Stimulated activated CD4-positive, alpha-beta T cell treated with anti-CD3 and anti-CD28 coated beads, TNF-alpha, amount 100 ng/mL, for 1 hour (primary cell): ENCODE measurements at places on chromosomes 5 and 9.

GRCh38 chr9:365436-365835 is 150.8 kb downstream of the DOCK8 start:
- no peak for DNase-seq

GRCh38 chr5:143101121-143101520 is 302.4 kb downstream of the NR3C1 start:
- DNase-seq: no peak

GRCh38 chr5:5854087-5854486 is 431.6 kb downstream of the ICE1 start:
- no peak for DNase-seq

DNA sequence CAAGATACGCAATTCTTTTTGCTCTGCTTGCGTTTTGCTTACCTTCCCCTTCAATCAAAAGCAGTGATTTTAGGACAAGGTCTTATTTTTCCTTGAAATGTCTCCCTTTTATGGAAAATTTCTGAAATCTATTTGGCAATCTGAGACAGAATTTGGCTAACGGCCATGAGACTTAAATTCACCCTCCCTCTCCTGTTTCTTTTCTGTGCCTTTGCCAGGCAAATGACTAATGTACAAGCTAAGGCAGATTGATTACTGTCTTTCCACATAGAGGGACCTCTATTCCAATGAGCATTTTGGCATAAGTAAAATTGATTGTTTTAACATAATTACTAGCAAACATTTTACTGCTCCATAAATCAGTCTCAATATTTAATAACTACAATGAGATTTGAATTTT is 31.7 kb downstream of the FAM81B start:
- no peak for DNase-seq

DNA sequence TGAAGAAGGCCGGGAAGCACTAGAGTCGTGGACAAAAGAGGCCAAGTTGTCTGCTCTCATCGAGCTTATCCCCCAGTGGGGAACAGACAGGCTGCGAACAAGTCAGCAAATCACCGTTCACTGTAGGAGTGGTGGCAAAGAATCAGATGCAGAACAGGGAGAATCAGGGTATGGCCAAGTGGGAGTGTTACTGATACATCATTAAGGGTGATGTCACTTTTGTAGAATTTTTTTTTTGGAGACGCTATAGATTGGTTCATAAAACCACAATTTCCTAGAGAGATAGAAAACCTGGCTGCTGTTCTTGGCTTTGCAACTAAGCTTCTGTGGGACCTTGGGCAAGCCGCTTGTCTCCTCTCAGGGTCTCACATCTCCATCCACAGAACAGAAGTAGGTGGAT is 21.3 kb downstream of the SPRY4 start:
- no peak for DNase-seq

DNA sequence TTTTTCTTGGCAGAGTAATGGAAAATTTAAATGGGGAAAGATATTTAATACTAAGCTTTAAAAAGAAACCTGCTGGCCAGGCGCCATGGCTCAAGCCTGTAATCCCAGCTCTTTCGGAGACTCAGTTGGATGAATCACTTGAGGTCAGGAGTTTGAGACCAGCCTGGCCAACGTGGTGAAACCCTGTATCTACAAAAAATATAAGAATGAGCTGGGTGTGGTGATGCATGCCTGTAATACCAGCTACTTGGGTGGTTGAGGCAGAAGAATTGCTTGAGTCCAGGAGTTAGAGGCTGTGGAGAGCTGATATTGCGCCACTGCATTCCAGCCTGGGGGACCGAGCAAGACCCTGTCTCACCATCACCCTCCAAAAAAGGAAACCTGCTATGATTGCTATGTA is 32.8 kb downstream of the TUT7 start:
- no peak for DNase-seq

DNA sequence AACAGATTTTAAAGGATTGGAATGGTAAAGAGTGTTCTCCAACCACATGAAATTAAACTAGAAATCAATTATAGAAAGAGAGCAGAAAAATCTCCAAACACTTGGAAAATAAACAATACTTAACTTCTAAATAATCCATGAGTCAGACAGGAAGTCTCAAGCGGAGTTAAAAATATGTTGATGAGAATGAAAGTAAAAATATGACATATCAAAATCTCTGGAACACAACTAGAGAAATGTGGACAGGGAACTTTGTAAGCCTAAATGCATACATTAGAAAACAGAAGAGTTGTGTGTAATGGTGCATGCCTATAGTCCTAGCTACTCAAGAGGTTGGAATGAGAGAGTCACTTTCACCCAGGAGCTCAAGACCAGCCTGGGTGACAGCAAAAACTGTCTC is 47.9 kb upstream of the ZNF618 start:
- no peak for DNase-seq

GRCh38 chr9:20353931-20354652 is 268.2 kb downstream of the MLLT3 start:
- no peak for DNase-seq

DNA sequence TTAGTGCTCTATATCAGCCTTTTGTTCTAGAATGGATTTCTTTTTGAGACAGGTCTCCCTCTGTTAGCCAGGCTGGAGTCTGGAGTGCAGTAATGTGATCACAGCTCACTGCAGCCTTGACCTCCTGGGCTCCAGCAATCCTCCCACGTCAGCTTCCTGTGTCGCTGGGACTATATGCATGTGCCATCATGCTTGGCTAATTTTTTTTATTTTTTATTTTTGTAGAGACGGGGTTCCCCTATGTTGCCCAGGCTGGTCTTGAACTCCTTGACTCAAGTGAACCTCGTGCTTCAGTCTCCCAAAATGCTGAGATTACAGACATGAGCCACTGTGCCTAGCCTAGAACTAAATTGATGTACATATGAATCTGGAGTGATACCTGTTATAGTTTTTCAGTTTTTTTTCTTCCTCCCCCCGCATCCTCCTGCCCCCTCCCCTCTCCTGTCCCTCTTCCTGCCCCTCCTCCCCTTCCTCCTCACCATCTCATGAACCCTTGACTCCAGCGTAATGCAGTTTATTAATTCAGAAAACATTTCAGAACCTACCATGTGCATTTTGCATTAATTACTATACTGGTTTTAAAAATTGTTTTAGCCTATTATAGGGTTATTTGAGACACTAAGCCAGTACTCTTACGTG is 37.4 kb upstream of the TNFAIP8 start:
- no peak for DNase-seq

DNA sequence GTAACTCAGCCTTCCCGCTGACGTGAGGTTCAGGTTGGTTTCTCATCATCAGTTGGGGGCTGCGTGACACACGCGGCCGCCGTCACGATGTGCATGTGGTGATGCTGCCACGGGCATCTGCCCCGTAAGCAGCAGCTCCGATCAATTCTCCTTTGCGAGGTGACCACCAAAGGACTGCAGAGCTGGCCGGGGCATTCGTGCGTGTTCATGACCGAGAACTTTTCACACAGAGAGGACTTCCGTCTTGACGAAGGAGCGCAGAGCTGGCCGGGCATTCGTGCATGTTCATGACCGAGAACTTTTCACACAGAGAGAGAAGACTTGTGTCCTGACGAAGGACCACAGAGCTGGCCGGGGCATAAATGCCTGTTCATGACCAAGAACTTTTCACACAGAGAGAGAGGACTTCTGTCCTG is 3.8 kb upstream of the LCN1 start:
- DNase-seq: no peak

DNA sequence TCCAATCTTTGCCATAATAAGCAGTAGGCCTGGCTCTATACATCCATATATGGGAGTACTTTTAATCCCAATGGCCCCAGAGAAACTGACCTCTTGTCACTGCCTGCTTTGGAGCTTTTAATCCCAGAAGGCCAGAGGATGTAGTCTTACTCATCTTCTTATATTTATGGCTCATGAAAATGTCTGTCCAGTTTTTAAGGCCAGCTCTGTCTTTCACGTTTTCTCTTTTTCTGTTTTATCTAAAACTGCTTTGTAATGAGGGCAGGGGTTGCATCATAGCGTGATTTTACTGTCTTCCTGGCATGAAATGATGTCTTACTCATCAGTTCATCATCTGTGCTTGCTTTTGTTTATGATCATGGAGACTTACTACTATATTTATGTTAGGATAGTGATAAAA is 1094.9 kb downstream of the MAT2B start:
- DNase-seq: no peak

- DNase-seq: no peak
Measured at GRCh38 chr9:121268598-121268850, 562 bp downstream of the GSN start.

DNA sequence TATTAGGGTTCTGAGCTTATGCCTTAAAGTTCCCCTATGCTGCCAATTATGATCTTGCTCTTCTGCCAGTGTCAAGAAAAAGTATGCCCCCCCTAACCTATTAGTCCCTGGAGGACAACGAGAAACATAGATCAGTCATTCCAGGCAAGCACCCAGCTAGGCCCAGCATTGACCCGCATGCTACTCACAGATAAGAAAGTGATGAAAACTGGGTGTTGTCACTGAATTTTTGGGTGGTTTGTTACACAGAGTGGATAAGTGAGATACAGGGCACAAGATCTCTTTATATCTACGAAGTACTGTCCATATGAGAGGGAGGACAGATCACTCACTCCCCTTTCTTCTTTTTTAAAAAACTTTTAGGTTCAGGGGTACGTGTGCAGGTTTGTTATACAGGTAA is 6.4 kb upstream of the TEX48 start:
- DNase-seq: no peak

GRCh38 chr5:65749221-65749844 is 27.3 kb downstream of the NLN start:
- DNase-seq: no peak

DNA sequence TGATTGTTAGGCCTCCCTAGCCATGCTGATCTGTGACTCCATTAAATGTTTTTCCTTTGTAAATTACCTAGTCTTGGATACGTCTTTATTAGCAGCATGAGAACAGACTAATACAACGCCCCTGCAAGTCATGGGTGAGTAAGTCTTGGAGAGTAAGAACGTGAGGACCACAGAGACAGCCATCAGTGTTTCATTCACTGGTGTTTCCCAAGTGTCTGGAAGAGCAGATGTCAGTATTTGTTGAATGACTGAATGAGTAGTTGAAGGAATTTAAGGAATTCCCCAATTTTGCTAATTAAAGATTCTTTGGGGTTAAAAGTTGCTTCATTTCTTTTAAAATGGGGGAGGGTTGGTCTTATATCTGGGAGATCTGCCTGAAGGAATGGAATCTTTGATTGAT is 178.8 kb downstream of the TRIO start:
- DNase-seq: no peak

GRCh38 chr9:112955550-112955949 is 56.4 kb downstream of the ZNF883 start:
- no peak for DNase-seq

- DNase-seq: no peak
Measured at GRCh38 chr5:88776692-88777091, 106.3 kb downstream of the MEF2C start.

DNA sequence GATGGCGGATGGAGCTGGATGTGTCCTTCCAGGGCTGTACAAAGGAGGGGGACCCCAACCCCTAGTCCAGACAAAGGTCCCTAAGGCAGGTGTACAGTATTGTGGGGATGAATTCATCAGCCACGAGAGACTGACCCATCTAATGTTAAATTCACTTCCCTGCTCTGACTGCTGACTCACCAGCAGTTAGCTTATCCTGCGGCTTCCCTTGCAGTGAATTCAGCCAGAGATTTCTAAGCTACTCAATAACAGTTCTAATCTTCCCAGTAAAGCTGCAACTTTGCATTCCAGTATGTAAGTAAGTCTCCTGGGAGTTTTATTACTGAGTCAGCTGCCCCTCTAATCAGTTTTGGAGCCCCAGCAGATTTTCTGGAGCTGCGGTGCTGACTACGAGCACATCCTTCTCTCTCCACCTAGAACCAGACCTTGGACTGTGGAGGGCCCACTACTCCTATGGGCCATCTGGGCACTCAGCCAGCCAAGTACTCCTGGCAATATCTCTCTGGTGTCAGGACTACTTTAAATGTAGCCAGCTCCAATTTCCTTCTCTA is 16.1 kb downstream of the B4GALT1 start:
- DNase-seq: no peak

GRCh38 chr5:179485845-179486575 is 64.3 kb upstream of the RUFY1 start:
- no peak for DNase-seq

DNA sequence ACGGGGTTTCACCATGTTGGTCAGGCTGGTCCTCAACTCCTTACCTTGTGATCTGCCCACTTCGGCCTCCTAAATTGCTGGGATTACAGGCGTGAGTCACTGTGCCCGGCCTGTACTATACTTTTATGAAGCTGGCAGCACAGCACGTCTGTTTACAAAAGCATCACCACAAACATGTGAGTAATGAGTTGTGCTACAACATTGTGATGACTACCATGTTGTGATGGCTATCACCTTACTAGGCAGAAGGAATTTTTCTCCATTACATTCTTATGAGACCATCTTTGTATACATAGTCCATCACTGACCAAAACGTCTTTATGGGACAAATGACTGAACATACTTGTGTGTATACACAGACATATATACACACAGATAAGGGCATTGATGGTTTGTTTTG is 1019.0 kb downstream of the CDH18 start:
- no peak for DNase-seq

DNA sequence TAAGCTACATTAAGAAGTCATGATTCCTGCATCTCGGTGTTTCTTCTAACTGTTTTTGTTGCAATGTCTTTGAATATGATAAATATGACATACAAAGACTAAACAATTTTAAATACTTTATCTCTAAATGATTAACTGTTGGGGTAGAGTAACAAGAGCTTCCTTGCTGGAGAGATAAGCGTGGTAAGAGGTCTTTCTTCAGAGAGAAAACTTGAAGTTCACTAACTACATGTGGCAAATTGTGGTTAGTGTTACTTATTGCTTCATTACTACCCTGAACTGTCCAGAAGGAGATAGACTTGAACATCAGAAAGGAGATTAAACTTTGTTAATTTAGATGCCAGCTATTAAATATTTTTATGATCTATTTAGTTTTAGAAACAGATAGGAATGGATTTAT is 7.0 kb upstream of the ARSB start:
- DNase-seq: no peak

GRCh38 chr5:159802661-159803060 is 113.6 kb upstream of the ADRA1B start:
- no peak for DNase-seq

GRCh38 chr5:144072518-144072927 is 97.9 kb downstream of the YIPF5 start:
- no peak for DNase-seq
